ENCODE measurements at places on chromosomes 11 and 22.

GRCh38 chr11:102436561-102436960, 16.0 kb downstream of the TMEM123 start:
- DNase-seq: no peak

GRCh38 chr11:57349491-57350274, 11.5 kb downstream of the P2RX3 start:
- DNase-seq: peak; percentile 67

- no peak for DNase-seq
Observed at GRCh38 chr11:27210531-27210930, 152.5 kb downstream of the CCDC34 start.

GRCh38 chr11:123194337-123195187, 486 bp downstream of the CLMP start:
- DNase-seq: no peak

DNA sequence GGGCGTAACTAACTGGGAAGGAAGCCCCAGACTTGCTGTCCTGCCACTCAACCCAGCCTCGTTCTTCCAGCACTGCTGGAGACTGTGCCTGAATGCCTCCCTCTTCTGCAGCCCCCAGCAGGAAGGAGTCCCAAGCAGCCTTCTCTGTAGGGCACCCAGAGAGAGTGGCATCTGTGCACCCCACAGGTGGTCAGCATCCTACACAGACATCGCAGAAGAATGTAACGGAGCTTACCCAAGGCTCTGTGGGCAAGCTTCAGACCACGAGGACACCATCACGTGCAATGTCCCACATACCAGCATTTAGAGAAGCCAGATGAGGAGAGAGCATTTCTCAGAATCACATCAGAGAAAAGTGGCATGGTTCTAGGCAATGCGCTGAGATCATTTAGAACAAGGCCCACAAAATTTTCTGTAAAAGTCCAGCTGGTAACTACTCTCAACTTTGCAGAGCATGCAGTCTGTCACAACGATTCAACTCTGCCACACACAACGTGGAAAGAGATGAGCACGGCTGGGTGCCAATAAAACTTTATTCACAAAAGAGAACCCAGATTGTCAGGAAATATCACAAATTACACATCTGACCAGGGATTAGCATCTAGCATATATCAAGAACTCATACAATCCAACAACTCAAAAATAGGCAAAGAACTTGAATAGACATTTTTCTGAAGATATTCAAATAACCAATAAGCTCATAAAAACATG, 33.4 kb downstream of the SHANK2 start:
- DNase-seq: no peak

DNA sequence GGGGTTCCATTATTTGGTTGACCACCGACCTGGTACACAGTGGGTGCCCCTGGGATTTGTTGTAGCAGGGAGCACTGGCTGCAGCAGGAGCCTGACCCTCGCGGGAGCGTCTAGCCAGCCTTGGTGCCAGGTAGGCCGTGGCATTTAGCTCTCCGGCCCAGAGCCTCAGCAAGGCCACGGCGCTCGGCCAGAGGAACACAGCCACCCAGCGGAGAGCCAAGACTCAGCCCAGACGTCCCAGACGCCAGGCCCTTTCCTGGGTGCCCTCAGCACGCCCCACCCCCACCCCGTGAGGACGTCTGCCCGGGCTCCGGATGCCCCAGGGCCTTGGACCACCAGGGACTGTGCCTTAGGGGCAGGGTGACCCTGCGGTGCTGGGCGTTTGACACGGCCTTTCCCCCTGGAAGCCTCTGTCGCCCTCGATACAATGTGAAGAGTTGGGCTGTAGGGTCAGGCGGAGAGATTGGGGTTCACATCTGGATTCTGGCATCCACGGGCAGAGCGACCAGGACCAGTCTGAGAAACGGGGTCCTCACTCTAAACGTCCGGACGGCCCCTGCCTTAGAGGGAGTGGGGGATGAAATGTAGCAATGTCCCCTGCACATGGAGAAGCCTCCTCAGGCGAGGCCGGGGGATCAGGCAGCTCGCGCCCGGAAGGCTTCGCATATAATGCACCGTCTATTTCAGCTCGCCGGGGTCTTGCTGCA, 99.2 kb upstream of the FGF3 start:
- no peak for DNase-seq

DNA sequence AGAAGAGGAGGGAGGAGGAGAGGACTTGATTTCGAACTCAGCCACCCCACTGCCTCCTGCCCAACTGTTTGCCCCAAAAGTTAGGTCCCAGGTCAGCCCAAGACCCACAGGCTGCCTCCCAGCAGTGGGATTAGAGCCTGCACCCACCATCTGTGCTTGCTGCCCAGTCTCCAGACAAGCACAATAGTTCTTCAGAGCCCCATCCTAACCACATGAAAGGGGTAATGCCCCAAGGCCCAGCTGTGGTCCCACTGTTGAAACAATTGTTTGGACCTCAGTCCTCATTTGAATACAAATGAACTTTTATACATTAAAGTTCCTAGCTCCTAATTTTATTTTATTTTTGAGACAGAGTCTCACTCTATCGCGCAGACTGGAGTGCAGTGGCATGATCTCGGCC, 5.4 kb upstream of the VPS51 start:
- no peak for DNase-seq

DNA sequence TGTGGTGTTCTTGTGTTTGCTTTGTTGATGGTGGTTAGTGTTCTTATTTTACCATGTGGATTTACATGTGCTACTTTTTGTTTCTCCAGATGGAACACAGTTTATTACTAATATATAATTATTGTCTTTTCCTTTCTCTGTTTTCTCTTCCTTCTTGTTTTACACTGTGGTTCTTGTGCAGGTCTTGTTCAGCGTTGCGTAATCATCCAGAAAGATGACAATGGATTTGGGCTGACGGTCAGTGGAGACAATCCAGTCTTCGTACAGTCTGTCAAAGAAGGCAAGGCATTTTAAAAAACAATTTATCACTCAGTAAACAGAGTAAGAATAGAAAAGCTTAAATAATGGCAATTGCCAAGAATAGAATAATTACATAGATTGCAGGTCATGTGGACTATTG, 84.4 kb downstream of the ARHGEF12 start:
- no peak for DNase-seq

GRCh38 chr11:114060392-114061047, 1.0 kb downstream of the ZBTB16 start:
- no peak for DNase-seq

Measured in activated CD4-positive, alpha-beta T cell treated with anti-CD3 and anti-CD28 coated beads, Interleukin-2, Interleukin-6, amounts not matched to agents 100 ng/mL and 50 ng/mL, durations not matched to agents 16 hours and 8 hours (primary cell).